ENCODE measurements at places on chromosomes 3 and 15. TPM values are rescaled to one million over a fixed set of nuclear protein-coding genes. Genes with fewer than 3 reads are reported as not detected.

LXN gene
- total RNA-seq, result 2.1 TPM

DNAJC13 gene
- total RNA-seq, result 13.5 TPM

GRCh38 chr15:93899817-93900216 lies 331.5 kb upstream of the MCTP2 start:
- no peak overlapping the region for H3K4me3 ChIP-seq
- no peak for DNase-seq
- H3K4me1 ChIP-seq, result no peaks in the 10 kb centered on the region
- no peak overlapping the region for H3K27ac ChIP-seq
- no peaks in the 10 kb centered on the region for H3K27me3 ChIP-seq
- no peaks in the 10 kb centered on the region for H3K36me3 ChIP-seq

LSMEM2 gene
- total RNA-seq, result not detected

DNA sequence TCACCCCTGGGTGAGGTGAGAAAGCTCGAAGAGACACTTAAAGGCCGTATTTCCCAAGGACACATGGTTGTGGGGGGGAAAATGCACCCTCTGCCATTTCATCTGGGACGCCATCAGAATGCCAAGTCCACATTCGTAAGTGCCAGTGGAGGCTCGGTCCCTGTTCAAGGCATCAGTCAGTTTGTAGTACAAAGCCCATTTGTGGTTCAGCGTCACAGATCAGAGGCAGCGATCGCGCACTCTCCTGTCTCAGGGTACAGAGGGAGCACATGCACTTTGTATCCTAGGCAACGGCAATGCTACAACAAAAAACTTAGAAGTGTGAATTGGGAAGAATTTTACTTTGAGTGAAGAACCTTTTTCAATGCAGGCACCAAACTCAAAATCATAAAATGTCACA lies 27.2 kb downstream of the SEMA6D start:
- H3K4me1 ChIP-seq, result no peaks in the 10 kb centered on the region
- H3K27ac ChIP-seq, result no peak overlapping the region

C2CD4B gene
- total RNA-seq, result 0.16 TPM

C3orf33 gene
- total RNA-seq, result 2.6 TPM

GRCh38 chr3:161401389-161401788 lies 30.1 kb upstream of the SPTSSB start:
- no peak for DNase-seq
- no peaks in the 10 kb centered on the region for H3K27me3 ChIP-seq
- no peak overlapping the region for H3K4me3 ChIP-seq
- no peak overlapping the region for H3K27ac ChIP-seq
- H3K4me1 ChIP-seq, result peaks cover 9% of the 10 kb centered on the region

GRCh38 chr15:25620466-25620865 lies 181.6 kb upstream of the UBE3A start:
- no peak for DNase-seq
- H3K36me3 ChIP-seq, result no peaks in the 10 kb centered on the region
- no peaks in the 10 kb centered on the region for H3K27me3 ChIP-seq

- H3K4me1 ChIP-seq, result no peaks in the 10 kb centered on the region
- H3K27ac ChIP-seq, result no peak overlapping the region
- no peaks in the 10 kb centered on the region for H3K36me3 ChIP-seq
- no peak overlapping the region for H3K4me3 ChIP-seq
Observed at GRCh38 chr3:132273036-132273435, 44.2 kb upstream of the ACP3 start.

GRCh38 chr15:88476635-88477060 lies 9.1 kb downstream of the MRPS11 start:
- no peaks in the 10 kb centered on the region for H3K27me3 ChIP-seq
- no peaks in the 10 kb centered on the region for H3K4me1 ChIP-seq
- peaks cover 53% of the 10 kb centered on the region for H3K36me3 ChIP-seq
- H3K27ac ChIP-seq, result no peak overlapping the region

PLSCR5 gene
- not detected for total RNA-seq

GRCh38 chr3:42421818-42422796 lies 11.7 kb upstream of the LYZL4 start:
- H3K36me3 ChIP-seq, result no peaks in the 10 kb centered on the region
- no peaks in the 10 kb centered on the region for H3K4me1 ChIP-seq
- no peak overlapping the region for H3K4me3 ChIP-seq
- H3K27ac ChIP-seq, result no peak overlapping the region
- no peaks in the 10 kb centered on the region for H3K27me3 ChIP-seq
- DNase-seq, result no peak

DNA sequence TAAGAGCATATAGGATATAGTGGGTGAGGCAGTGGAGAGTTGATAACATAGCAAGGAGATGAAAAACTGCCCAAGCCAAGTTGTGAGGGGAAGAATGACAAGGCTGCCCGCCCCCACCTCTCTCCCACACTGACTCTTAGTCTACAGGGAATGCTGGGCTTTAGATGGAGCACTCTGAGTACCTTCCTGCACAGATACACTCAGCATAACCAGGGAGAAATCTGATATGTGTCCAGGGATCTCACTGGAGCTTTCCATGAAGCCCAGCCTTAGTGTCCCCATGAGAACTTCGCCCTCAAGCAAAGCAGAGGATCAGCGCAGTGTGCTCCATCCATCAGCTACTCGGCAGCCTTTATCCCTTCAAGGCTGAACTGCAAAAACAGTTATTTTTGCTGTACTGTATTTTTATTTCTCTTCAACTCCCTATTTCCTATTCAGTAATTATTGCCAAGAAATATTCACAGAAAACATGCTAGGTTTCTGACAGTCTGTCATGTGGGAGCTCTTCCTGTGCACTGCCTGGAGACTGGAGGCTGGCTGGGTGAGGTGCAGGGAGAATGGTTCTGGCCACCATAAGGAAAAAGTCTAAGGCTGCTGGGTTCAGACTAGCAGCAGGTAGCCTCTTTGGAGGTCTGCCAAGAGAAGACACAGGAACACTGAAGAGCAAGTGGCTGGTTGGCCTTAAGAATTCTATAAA lies 475.2 kb upstream of the PPP2R3A start:
- H3K27me3 ChIP-seq, result no peaks in the 10 kb centered on the region
- no peak overlapping the region for H3K27ac ChIP-seq
- H3K4me1 ChIP-seq, result no peaks in the 10 kb centered on the region
- H3K36me3 ChIP-seq, result no peaks in the 10 kb centered on the region
- DNase-seq, result no peak

DNA sequence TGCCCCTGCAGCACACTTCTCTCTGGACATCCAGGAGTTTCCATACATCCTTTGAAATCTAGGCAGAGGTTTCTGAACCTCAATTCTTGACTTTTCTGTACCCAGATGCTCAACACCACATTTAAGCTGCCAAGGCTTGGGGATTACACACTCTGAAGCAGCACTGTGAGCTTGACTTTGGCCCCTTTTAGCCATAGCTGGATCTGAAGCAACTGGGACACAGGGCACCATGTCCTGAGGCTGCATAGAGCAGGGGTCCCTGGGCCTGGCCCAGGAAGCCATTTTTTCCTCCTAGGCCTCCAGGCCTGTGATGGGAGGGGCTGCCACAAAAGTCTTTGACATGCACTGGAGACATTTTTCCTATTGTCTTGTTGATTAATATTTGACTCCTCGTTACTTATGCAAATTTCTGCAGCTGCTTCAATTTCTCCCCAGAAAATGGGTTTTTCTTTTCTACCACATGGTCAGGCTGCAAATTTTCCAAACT lies 694.0 kb downstream of the DIPK2A start:
- H3K36me3 ChIP-seq, result no peaks in the 10 kb centered on the region
- DNase-seq, result no peak
- H3K27ac ChIP-seq, result no peak overlapping the region
- H3K4me3 ChIP-seq, result no peak overlapping the region
- no peaks in the 10 kb centered on the region for H3K27me3 ChIP-seq

GRCh38 chr15:85329561-85330422 lies 50.6 kb upstream of the AKAP13 start:
- no peaks in the 10 kb centered on the region for H3K36me3 ChIP-seq
- H3K27ac ChIP-seq, result peak overlapping the region; percentile 60
- peak overlapping the region; percentile 47 for H3K4me3 ChIP-seq
- no peak for DNase-seq

COL8A1 gene
- not detected for total RNA-seq

GRCh38 chr3:195113048-195113447 lies 157.9 kb downstream of the XXYLT1 start:
- no peaks in the 10 kb centered on the region for H3K4me1 ChIP-seq
- no peaks in the 10 kb centered on the region for H3K27me3 ChIP-seq
- H3K4me3 ChIP-seq, result no peak overlapping the region

- peaks cover 11% of the 10 kb centered on the region for H3K4me1 ChIP-seq
Observed at GRCh38 chr3:121995161-121996137, 26.6 kb downstream of the ILDR1 start.

DNA sequence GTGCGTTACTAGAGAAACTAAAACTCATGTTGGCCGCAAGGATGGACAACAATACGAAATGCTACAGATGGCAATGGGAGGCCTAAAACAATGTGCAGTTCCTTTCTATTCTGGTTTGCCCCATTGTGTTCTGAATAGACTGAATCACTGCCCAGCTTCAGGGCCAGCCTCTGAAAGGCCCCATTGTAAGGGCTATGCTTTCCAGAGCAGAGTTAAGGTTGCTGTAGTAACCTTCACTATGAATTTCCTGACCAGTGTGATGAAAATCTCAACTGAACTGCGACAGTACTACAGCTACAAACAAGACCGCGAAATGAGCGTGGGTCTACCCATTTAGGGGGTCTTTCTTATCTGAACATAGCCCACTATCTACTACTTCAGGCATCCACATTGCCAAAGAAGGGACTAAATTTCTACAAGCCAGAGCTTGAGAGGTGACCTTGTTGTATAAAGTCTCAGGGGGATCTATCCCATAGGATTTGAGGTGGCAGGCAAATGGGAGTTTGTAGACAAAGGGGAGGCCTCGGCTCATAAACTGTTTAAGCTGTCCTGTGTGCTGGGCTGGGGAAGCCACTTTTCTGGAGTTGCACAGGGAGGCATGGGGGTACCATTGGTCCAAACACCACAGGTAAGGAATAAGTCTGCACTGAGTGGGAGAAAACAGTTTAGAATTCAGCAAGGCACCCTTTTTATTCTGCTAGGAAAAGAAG lies 80.1 kb downstream of the MYO1E start:
- no peak overlapping the region for H3K27ac ChIP-seq
- H3K36me3 ChIP-seq, result no peaks in the 10 kb centered on the region
- DNase-seq, result no peak
- no peaks in the 10 kb centered on the region for H3K4me1 ChIP-seq
- no peaks in the 10 kb centered on the region for H3K27me3 ChIP-seq
- H3K4me3 ChIP-seq, result no peak overlapping the region

DNA sequence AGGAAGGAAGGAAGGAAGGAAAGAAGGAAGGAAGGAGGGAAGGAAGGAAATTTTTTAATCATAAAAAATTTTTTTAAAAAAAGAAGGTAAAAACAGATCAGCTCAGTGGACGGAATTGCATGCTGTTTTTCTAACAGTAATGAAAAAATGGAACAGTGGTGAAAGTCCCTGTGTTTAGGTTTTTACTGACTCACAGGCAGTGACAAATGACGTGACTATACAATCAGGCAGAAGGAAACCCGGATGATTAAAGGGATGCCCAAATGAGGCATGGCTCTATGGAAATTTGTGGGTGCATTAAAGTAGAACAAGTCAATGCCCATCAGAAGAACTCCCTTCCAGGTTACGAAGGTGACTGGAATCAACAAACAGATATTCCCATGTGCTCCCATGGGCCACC lies 135.0 kb downstream of the IMPG2 start:
- H3K36me3 ChIP-seq, result no peaks in the 10 kb centered on the region
- no peak overlapping the region for H3K4me3 ChIP-seq
- H3K4me1 ChIP-seq, result no peaks in the 10 kb centered on the region

GRCh38 chr3:128597900-128598299 lies 52.7 kb downstream of the RPN1 start:
- no peak for DNase-seq
- H3K27me3 ChIP-seq, result no peaks in the 10 kb centered on the region
- H3K36me3 ChIP-seq, result no peaks in the 10 kb centered on the region
- peaks cover 9% of the 10 kb centered on the region for H3K4me1 ChIP-seq

GRCh38 chr15:51879555-51879954 lies 50.1 kb downstream of the TMOD3 start:
- H3K27me3 ChIP-seq, result no peaks in the 10 kb centered on the region
- no peak for DNase-seq
- H3K36me3 ChIP-seq, result peaks cover 29% of the 10 kb centered on the region
- no peaks in the 10 kb centered on the region for H3K4me1 ChIP-seq
- no peak overlapping the region for H3K4me3 ChIP-seq

ANKRD28 gene
- total RNA-seq, result 43.1 TPM

- no peak for DNase-seq
- H3K27me3 ChIP-seq, result peaks cover 12% of the 10 kb centered on the region
- no peak overlapping the region for H3K4me3 ChIP-seq
- no peak overlapping the region for H3K27ac ChIP-seq
- no peaks in the 10 kb centered on the region for H3K36me3 ChIP-seq
Observed at GRCh38 chr15:80411788-80412288, 7.7 kb downstream of the ARNT2 start.

ACSBG1 gene
- 0.22 TPM for total RNA-seq

- no peaks in the 10 kb centered on the region for H3K27me3 ChIP-seq
- H3K4me3 ChIP-seq, result no peak overlapping the region
- H3K36me3 ChIP-seq, result no peaks in the 10 kb centered on the region
- H3K27ac ChIP-seq, result no peak overlapping the region
- H3K4me1 ChIP-seq, result no peaks in the 10 kb centered on the region
- no peak for DNase-seq
Observed at GRCh38 chr3:109597444-109597843, 260.1 kb upstream of the DPPA4 start.

SH3GL3 gene
- not detected for total RNA-seq

CD200R1 gene
- 4.7 TPM for total RNA-seq

- H3K36me3 ChIP-seq, result no peaks in the 10 kb centered on the region
- H3K27ac ChIP-seq, result no peak overlapping the region
- no peak for DNase-seq
- no peaks in the 10 kb centered on the region for H3K4me1 ChIP-seq
Observed at GRCh38 chr15:47184003-47184907, 533.0 kb upstream of the SEMA6D start.

GRCh38 chr3:190155752-190156151 lies 35.1 kb upstream of the P3H2 start:
- H3K4me1 ChIP-seq, result no peaks in the 10 kb centered on the region
- no peaks in the 10 kb centered on the region for H3K36me3 ChIP-seq
- H3K27me3 ChIP-seq, result no peaks in the 10 kb centered on the region

- no peak overlapping the region for H3K4me3 ChIP-seq
- H3K27me3 ChIP-seq, result no peaks in the 10 kb centered on the region
- no peak for DNase-seq
- H3K4me1 ChIP-seq, result no peaks in the 10 kb centered on the region
- peaks cover 20% of the 10 kb centered on the region for H3K36me3 ChIP-seq
Observed at GRCh38 chr15:52421029-52421428, 107.7 kb downstream of the MYO5A start.

- H3K4me1 ChIP-seq, result peaks cover 92% of the 10 kb centered on the region
- H3K4me3 ChIP-seq, result no peak overlapping the region
- no peak overlapping the region for H3K27ac ChIP-seq
- no peaks in the 10 kb centered on the region for H3K27me3 ChIP-seq
- no peak for DNase-seq
- peaks cover 14% of the 10 kb centered on the region for H3K36me3 ChIP-seq
Observed at GRCh38 chr15:28943146-28943545, 57.4 kb downstream of the APBA2 start.

SLC24A1 gene
- 2.3 TPM for total RNA-seq

GRCh38 chr3:32095431-32095830 lies 11.0 kb upstream of the GPD1L start:
- no peaks in the 10 kb centered on the region for H3K36me3 ChIP-seq
- DNase-seq, result no peak
- H3K27ac ChIP-seq, result no peak overlapping the region
- no peak overlapping the region for H3K4me3 ChIP-seq
- H3K27me3 ChIP-seq, result no peaks in the 10 kb centered on the region
- H3K4me1 ChIP-seq, result no peaks in the 10 kb centered on the region

- DNase-seq, result no peak
- no peaks in the 10 kb centered on the region for H3K27me3 ChIP-seq
- H3K27ac ChIP-seq, result no peak overlapping the region
- H3K36me3 ChIP-seq, result no peaks in the 10 kb centered on the region
- H3K4me1 ChIP-seq, result no peaks in the 10 kb centered on the region
- H3K4me3 ChIP-seq, result no peak overlapping the region
Observed at GRCh38 chr15:45091576-45091975, 22.4 kb downstream of the DUOX2 start.

GP5 gene
- total RNA-seq, result 3.3 TPM

ZKSCAN7 gene
- 0.20 TPM for total RNA-seq

Data from CD4-positive, alpha-beta T cell (primary cell).